ENCODE measurements at places on chromosomes 7 and 10.
A peak's percentile ranks its signal among the peaks of the same experiment; 100 is the strongest.

DNA sequence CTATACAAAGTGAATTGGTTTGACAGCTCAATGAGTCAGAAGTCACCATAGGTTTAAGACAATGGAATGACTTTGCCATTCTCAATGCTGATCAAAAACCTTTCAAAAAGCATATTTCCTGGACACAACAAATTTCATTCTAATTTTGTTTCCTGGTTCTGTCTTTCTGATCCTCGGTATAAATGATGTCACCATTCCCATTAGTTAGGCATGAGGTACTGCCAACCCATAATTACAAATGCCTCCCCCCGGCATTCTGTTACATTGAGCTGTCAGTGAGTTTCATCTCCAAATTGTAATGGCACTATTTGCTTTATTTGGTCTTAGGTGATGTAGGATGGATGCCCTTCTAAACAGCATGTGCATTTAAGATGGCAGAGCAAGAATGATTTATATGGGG, 81.7 kb upstream of the NFE2L3 start:
- DNase-seq, result no peak

GRCh38 chr7:85567983-85568382, 381.1 kb upstream of the SEMA3D start:
- DNase-seq, result no peak

- DNase-seq, result peak; percentile 76
These were observed 15.6 kb upstream of the FXYD4 start for GRCh38 chr10:43355749-43356371.

DNA sequence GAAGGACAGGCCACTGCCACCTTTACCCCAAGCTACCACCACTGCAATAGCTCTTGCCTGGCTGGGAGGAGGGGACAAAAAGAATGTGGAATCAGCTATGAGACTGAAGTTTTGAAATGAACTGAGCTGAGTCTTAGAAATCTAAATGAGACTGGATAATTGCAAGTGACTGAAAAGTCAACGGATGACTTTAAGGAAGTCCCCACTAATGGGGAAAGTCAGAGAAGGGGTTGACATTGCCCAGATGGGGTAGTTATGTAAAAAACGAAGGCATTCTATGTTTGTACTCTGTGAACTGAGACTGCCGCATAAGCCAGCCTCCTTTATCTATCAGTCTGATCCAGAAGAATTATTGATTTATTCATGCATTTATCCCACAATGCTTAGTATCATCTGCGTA, 67.2 kb downstream of the RBM20 start:
- DNase-seq, result no peak

- DNase-seq, result no peak
These were observed 15.5 kb downstream of the TUBGCP2 start for GRCh38 chr10:133292919-133293809.

GRCh38 chr7:125427676-125428075, 498.1 kb upstream of the POT1 start:
- DNase-seq, result no peak

DNA sequence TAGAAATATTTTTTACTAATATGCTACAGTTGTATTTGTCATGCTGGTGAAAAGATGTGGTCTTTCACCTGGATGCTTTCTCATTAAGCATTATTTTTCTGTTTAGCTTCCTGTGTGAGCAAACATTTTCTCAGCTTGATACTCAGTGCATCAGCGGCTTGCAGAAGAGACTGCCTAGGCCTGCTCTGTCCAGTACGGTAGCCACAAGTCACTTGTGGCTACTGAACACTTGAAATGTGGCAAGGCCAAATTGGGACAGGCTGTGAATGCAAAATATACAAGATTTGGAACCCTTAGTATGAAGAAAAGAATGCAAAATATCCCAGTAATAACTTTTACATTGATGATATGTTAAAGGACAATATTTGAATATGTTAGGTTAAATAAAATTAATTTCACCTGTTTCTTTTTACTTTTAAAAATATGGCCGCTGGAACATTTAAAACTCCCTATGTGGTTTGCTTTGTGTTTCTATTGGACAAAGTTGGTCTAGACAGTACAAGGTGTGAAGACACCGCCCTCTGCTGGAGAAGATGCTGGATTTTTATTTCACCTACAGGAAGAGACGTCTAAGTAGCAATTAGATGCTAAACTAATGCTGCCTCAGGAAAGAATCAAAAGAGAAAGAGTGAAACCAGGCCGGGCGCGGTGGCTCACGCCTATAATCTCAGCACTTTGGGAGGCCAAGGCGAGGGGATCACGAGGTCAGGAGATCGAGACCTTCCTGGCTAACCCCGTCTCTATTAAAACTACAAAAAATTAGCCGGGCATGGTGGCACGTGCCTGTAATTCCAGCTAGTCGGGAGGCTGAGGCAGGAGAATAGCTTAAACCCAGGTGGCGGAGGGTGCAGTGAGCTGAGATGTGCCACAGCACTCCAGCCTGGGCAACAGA, 5.3 kb downstream of the SRGN start:
- peak; percentile 78 for DNase-seq

- no peak for DNase-seq
These were observed 27.4 kb upstream of the PRKAG2 start for GRCh38 chr7:151904270-151904669.

GRCh38 chr10:11154333-11154732, 136.7 kb downstream of the CELF2 start:
- no peak for DNase-seq

- no peak for DNase-seq
These were observed 27.8 kb downstream of the NHLRC2 start for GRCh38 chr10:113882240-113882639.

DNA sequence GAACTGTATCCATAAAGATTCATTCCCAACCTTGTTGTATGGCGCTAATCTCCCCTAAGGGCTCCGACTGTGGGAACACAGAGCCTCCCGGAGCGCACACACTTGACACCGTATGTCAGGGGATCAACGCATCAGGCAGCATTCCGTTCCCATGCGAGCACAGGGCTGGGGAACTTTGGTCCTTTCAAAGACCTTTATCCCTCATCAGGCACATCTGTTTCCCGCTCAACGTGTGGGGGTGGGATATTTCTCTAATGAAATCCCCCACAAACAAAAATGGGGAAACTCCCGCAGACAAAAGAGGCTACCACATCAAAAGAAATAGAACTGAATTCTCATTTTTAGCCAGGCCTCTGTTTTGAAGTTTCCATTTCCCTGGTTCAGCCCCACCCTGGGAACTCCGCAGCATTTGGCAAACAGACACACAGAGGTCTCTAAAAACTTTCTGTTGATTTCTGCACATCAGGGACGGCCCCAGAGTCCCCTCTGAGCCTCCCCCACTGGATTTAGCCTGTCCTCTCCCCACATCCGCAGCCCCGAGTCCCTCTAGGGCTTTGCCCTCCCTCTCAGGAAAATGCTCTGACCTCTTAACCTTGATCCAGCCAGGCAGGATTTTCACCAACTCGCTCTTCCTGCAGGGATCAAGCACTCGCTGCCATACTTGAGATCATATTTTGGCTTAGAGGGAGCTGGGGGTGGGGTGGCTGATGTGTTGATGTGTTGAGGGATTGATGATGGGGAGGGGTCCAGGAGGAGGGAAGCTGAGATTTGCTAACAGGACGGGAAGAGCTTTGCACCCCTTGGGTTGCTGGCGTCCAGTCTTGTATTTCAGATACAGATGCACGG, 6.6 kb downstream of the CPA5 start:
- DNase-seq, result no peak

DNA sequence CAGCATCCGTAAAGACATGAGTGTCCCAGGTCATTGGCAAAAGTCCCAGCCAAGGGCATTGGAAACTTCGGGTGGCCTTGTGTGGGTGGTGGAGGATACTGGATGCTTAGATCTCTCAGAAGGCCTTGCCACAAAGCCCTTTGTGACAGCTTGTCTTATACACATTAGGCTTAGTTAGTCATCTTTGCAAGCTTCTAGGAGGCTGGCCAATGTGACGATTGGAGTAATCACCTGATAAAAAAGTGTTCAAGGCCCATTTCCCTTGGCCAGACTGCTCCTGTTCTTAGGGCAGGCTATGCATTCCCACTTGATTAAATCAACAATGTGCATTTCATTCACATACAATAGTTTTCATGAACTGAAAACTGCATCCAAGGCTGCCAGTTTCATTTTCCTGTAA, 26.9 kb downstream of the NPS start:
- DNase-seq, result no peak

GRCh38 chr7:120256344-120257070, 16.5 kb upstream of the KCND2 start:
- DNase-seq, result no peak

GRCh38 chr10:20874261-20874660, 22.9 kb downstream of the NEBL start:
- DNase-seq, result no peak

GRCh38 chr7:67753891-67754290, 757.3 kb downstream of the TYW1 start:
- no peak for DNase-seq

DNA sequence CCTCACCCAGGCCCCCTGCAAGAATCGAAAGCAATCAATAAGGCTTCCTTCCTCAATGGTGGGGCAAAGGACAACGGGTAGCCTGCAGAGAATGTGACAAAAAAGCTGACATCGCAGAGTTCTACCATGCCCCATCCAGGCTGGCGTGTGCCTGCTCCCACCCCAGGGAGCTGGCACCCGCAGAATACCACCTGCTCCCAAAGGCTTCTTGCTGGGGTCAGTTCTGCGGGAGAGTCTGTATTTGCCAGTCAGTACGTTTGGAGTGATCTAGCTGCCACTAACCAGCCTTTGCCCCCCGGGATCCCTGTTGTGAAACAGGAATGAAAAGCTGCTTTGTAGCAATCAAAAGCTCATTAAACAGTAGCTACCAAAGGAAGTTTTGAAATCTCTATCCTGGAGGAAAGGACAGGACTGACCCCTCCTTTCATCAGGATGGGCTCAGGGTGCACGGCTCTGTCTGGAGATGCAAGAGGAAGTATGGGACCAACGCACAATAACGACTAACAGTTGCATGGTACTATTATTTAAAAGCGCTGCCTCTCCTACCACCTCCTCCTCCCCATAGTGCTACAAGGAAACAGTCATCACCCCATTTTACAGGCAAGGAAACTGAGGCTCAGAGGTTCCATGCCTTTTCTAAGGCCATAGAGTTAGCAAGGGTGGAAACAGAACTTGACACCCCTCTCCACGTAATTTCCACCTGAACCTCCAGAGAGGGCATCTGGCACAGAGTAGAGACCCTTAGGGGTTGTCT, 67.0 kb downstream of the FGFR2 start:
- DNase-seq, result no peak

GRCh38 chr10:12308736-12309375, 40.5 kb upstream of the CAMK1D start:
- DNase-seq, result no peak

GRCh38 chr7:129202058-129202777, 13.8 kb downstream of the SMO start:
- DNase-seq, result no peak

DNA sequence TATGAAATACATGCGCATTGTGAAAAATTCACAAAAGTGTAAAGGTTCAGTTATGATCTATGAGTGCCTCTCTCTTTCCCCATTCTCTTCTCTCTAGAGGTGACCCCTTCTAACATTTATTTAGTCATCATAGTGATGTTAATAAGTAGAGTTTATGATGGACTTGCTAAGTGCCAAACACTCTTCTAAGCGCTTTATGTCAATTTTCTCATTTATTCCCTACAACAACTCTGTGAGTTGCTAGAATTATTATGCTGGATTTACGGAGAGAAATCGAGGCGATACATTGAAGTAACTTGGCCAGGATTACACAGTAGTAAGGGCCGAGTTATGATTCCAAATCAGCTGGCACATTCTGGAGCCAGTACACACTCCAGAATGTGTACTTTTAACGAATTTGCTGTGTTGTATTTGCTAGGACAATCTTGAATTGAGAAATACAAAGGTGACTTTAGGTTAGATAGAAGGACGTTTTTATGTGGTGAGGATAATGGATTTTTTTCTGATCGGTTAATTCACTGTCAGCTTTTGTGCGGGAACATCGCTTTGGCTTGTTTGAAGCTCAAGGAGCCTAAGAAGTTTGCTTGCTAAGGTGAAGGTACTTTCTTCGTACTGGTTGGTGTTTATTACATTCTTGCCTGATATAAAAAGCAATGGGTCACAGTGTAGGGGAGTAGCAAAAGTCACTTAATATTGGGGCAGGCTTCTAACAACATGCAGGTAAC, 1.4 kb downstream of the ATRNL1 start:
- no peak for DNase-seq

GRCh38 chr10:121633056-121633455, 34.8 kb upstream of the FGFR2 start:
- no peak for DNase-seq
